Hematopoietic multipotent progenitor cell treated with erythropoietin and hydrocortisone succinate and interleukin-3 and kit ligand, for 15 days (in vitro differentiated cells): ENCODE measurements at places on chromosomes 1 and 21.

GRCh38 chr1:206058927-206059292 lies 5.9 kb downstream of the RHEX start:
- no peak for DNase-seq

- DNase-seq, result peak; percentile 67
Observed at GRCh38 chr21:34630536-34631143, 15.7 kb upstream of the RCAN1 start.

DNA sequence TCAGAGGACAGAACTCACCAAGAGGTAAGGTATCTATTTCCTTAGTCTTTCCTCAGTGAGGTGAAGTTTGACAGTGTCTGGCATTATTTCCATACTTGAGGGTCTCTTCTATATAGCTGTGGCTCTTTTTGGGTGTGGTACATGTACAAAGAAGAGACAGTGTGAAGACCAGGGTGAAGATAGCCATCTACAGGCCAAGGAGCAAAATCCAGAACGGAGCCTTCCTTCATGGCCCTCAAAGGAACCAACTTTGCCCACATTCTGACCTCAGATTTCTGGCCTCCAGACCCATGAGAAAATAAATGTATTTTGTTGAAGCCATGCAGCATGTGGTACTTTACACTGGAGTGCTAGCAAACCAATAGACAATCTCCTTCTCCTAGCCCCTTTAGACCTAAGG lies 858.5 kb upstream of the B3GALT2 start:
- DNase-seq, result no peak

GRCh38 chr1:231376101-231376500 lies 38.0 kb downstream of the SPRTN start:
- no peak for DNase-seq

- no peak for DNase-seq
Observed at GRCh38 chr1:222974496-222974895, 159.7 kb downstream of the DISP1 start.

GRCh38 chr1:50970931-50971582 lies 1.0 kb downstream of the CDKN2C start:
- peak; percentile 20 for DNase-seq

DNA sequence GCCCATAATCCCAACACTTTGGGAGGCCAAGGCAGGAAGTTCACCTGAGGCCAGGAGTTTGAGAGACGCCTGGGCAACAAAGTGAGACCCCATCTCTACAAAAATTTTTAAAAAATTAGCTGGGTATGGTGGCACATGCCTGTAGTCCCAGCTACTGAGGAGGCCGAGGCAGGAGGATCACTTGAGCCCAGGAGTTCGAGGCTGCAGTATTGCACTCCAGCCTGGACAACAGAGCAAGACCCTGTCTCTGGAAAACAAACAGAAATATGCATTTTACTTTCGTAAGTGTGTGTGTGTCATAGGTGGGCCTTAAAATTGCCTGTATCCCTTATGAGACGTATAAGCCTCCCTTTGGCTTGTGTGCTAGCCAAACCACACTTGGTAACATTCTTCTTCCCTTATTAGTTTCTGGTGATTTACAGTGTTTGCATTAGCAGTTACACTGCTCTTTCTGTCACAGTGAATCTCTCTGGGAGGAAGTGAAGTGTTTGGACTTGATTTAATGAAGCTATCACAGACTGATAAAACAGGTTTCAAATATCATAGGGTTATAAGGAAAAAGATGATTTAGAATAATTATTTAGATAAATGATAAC lies 48.9 kb upstream of the KIF26B start:
- DNase-seq, result no peak

DNA sequence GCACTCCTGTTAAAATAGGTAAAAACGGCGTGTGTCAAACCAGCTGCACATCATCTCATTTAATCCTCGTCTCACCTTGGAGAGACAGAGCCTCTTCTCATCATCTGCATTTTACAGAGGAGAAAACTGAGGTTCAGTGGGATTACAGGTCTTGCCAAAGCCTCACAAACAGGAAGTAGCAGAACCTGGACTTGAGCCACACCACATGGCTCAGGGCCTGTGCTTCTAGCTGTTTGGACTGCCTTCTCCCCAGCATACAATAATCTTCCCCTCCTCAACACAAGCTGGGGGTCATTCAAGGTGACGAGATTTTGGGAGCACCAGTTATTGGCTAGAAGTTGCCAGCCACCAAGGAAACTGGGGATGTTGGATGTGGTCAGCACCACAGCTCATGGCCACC lies 167.9 kb upstream of the ZC3H12A start:
- no peak for DNase-seq

GRCh38 chr1:51287966-51288365 lies 42.4 kb downstream of the TTC39A start:
- DNase-seq, result no peak

DNA sequence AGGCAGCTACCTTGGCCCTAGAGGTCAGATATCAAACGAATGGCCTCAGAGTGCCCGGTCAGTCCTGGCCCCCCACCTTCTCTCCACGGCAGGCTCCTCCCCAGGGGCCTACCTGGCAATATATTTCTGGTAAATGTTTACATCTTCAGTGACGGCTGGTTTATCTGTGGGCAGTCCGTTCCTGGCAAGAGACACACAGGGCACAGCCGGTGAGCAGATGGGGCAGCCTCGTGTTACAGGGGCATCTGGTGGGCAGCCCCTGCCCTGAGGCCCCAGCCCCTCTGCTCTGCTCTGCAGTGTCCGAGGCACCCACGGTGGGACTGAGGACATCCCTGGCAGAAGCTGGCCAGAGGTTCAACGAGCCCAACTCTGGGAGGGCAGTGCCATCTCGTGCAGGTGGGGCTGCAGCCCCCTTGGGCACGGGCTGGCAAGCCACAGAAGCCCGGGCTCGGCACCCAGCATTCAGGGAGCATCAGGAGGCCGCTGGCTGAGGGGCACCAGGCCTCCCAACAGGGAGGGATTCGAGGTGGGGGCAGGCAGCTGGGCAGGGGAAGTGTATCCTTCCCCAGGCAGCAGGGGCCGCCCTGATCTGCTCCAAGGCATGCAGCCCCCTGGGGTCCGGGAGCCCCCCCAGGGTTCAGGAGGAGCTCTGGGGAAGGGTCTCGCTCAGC lies 137.9 kb downstream of the CASZ1 start:
- DNase-seq, result no peak

- peak; percentile 35 for DNase-seq
Observed at GRCh38 chr1:203306965-203307541, 1.7 kb downstream of the BTG2 start.

- no peak for DNase-seq
Observed at GRCh38 chr21:35578831-35579471, 481.4 kb downstream of the SETD4 start.

DNA sequence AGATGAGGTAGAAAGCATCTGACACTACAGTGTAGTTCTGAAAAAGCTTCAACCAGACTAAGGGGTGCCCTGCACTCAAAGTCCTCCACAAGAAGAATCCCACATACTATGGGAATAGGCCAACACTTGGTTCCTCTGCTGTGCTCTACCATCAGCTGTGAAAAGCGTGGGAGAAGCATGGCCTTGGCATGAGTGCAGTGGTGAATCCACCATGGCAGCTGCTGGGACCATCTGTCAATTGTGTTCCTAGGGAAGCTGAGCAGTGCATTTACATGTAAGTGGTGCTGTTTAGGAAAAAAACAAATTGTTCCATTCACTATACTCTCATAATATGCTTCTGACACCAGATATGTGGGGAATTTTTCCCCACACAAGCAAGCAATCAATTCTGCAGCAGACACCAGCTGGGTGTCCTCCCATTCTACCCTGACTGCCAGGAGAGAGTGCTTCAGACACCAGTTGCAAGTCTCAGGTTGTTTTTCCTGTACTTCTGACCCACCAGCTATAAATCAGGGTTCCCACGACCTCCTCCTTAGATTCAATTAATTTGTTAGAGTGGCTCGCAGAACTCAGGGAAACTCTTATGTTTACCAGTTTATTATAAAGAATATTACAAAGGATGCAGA lies 230.8 kb upstream of the CHRM3 start:
- DNase-seq, result no peak

- DNase-seq, result no peak
Observed at GRCh38 chr1:5883129-5884048, 108.8 kb downstream of the NPHP4 start.

- no peak for DNase-seq
Observed at GRCh38 chr1:30366911-30367310, 356.5 kb downstream of the MATN1 start.

DNA sequence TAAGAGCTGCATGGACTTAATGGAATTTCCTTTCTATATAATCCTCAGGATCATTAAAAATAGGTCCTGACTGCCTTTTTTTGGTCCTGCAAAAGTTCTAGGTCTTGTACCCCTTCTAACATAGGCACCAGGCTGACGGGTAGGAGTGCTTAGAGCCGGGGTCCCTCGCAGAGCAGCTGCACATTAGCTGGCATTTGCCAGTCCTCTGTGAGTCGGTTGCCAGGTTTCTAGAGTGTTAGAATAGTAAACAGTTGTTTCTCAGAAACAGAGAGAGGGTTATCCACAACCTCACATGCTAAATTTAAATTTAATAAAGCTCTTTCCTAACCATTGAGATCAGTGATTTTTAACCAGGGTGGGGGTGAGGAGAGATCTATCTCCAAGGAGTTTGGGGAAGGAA lies 35.4 kb upstream of the HEATR1 start:
- DNase-seq, result no peak

GRCh38 chr1:116983678-116984077 lies 17.9 kb upstream of the CD101 start:
- no peak for DNase-seq

- peak; percentile 16 for DNase-seq
Observed at GRCh38 chr1:212595787-212596714, 12.5 kb upstream of the ATF3 start.

DNA sequence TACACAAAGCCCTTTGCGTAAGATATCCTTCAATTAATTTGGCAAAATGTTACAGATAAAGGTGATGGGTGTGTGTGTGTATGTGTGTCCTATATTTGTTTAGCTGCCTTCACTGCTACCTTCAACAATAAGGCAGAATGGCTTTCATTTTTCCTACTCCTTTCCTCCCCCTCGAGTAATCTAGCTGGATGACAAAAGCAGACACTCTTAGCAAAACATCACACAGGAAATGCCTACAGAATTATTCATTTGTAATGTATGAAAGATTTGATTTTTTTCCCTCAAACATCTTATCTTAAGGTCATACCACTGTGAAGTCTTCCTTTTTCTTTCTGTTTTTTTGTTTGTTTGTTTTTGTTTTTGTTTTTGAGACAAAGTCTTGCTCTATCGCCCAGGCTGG lies 10.6 kb downstream of the PTPN22 start:
- DNase-seq, result no peak

DNA sequence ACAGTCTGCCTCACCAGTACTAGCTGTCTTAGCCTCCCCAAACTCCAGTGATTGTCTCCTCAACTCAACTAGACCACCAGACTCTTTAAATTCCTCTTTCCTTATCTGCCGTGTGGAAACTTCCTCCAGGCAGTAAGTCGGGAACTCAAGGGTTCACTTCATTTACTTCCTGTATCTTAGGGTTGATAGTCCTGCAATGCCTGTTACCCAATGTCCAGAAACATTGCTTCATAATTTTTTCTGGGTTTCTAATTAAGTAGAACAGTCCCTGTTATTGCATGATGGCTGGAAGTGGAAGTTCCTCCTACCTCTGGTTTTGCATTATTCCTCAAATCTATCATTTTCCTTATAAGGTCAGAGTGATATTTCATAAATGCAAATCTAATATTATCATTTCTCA lies 60.8 kb upstream of the RNF11 start:
- DNase-seq, result no peak

DNA sequence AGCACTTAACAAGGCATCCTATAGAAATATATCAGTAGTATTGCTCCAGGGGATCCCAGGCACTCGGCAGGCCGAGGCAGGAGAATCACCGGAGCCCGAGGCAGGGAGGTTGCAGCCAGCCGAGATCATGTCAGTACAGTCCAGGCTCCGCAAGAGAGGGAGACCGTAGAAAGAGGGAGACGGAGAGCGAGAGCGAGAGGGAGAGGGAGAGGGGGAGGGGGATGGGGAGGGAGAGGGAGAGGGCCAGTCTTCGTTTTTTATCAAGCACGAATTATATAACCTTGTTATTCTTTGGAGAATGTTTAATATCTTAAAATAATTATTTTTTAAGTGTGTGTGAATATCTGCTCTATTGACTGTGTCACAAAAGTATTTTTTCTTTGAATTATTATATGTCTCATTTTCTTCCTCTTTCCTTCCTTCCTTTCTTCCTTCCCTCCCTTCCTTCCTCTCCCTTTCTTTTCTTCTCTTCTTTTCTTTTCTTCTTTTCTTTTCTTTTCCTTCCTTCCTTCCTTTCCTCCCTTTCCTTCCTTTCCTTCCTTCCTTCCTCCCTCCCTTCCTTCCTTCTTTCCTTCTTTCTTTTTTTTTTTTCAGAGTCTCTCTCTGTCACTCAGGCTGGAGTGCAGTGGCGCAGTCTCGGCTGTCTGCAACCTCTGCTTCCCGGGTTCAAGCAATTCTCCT lies 233.7 kb downstream of the SRGAP2C start:
- no peak for DNase-seq

DNA sequence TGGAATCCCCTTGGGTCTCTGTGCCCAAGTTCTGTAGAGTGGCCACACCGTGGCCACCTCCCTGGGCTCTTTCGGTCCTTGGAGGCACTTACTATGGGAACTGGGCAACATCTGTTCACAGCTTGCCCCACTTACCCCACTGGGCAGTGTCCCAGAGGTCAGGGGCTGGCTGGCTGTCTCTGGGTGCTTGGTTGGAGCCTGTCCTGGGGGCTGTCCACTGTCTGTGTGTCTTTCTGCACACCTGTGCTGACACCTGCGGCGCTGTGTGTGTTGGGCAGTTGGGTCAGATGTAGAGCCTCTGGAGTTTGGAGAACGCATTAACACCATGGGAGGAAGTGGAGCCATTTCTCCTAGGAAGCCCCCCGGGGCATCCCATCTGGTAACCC lies 1.3 kb upstream of the TMEM54 start:
- no peak for DNase-seq

DNA sequence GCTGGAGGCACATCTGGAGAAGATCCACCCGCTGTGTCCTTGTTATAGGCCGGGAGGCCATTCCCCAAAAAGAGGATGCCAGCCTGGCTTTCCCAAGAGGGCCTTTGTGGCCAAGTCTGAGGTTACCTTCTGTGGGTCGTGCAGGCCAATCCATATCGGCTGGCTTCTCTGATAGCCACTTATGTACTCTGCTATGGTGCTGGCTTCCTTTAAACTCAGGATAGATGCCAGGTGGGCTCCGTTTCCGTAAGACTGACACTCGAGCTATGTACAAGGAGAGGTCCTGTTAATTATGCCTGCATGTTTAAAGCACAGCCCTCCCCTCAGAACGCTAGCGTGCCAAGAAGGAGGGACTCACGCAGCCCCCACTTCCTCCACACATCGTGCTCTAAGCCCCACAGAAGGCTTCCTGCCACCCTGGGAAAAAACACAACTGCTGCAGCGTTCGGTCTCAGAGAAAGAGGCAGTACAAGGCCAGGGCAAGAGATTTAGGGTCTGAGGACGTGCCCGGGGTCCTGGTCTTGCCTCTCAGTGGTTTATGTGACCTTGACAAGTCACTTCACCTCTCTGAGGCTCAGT lies 11.6 kb downstream of the REG4 start:
- DNase-seq, result no peak
